ENCODE measurements at places on chromosomes 7 and 10. TPM values are rescaled to one million over a fixed set of nuclear protein-coding genes. Genes with fewer than 3 reads are reported as not detected.

Gene WNT8B
- total RNA-seq: not detected

Gene RGR
- total RNA-seq: not detected

Gene PTTG1IP2
- not detected for total RNA-seq

Gene NUDCD3
- 58.3 TPM for total RNA-seq

Gene ATG9B
- 0.18 TPM for total RNA-seq

Gene ST8SIA6
- 0.18 TPM for total RNA-seq

Gene GPR26
- total RNA-seq: not detected

Gene C7orf33
- total RNA-seq: not detected

Gene LRRD1
- total RNA-seq: under 0.01 TPM

Gene ERVW-1
- not detected for total RNA-seq

Gene TWIST1
- 18.6 TPM for total RNA-seq

Gene MOGAT3
- not detected for total RNA-seq

Gene FZD1
- total RNA-seq: 3.6 TPM

Gene PVRIG
- not detected for total RNA-seq

Gene VWDE
- 0.18 TPM for total RNA-seq

Gene PCLO
- total RNA-seq: under 0.01 TPM

Gene TIAL1
- total RNA-seq: 28.0 TPM

Gene SLC26A4
- total RNA-seq: 0.56 TPM

Gene WEE2
- not detected for total RNA-seq

Gene NPC1L1
- total RNA-seq: not detected

Gene GHRHR
- total RNA-seq: not detected

Gene TSPAN33
- total RNA-seq: 0.36 TPM

Gene TAS2R4
- 0.28 TPM for total RNA-seq

Gene PSMC2
- total RNA-seq: 353 TPM

Gene MACC1
- under 0.01 TPM for total RNA-seq

Gene CALML3
- total RNA-seq: not detected

Gene TBX20
- total RNA-seq: 0.36 TPM

Gene FAM131B
- 3.4 TPM for total RNA-seq

Gene ABCB4
- total RNA-seq: not detected

Gene ADRA2A
- total RNA-seq: not detected

Gene GPR15LG
- total RNA-seq: not detected

Gene C10orf95
- not detected for total RNA-seq

Gene EGR2
- total RNA-seq: 0.56 TPM

Gene SPDYE2B
- not detected for total RNA-seq

Gene TSPAN12
- total RNA-seq: 0.72 TPM

Gene DGKB
- under 0.01 TPM for total RNA-seq

Gene KIAA1549
- total RNA-seq: 1.3 TPM

Gene INPP5A
- 36.7 TPM for total RNA-seq

Gene EN2
- total RNA-seq: not detected

Gene SPRN
- total RNA-seq: 0.36 TPM

Gene EFCAB10
- total RNA-seq: not detected

Gene RSPH10B2
- not detected for total RNA-seq

Gene CDK5
- total RNA-seq: 24.7 TPM

Gene IL2RA
- total RNA-seq: not detected
